ENCODE measurements at places on chromosomes 5 and 9.

GRCh38 chr5:166535641-166536040, 1755.8 kb upstream of the WWC1 start:
- DNase-seq, result no peak

- no peak for DNase-seq
Measured at GRCh38 chr9:74534841-74535240, 37.7 kb downstream of the RORB start.

DNA sequence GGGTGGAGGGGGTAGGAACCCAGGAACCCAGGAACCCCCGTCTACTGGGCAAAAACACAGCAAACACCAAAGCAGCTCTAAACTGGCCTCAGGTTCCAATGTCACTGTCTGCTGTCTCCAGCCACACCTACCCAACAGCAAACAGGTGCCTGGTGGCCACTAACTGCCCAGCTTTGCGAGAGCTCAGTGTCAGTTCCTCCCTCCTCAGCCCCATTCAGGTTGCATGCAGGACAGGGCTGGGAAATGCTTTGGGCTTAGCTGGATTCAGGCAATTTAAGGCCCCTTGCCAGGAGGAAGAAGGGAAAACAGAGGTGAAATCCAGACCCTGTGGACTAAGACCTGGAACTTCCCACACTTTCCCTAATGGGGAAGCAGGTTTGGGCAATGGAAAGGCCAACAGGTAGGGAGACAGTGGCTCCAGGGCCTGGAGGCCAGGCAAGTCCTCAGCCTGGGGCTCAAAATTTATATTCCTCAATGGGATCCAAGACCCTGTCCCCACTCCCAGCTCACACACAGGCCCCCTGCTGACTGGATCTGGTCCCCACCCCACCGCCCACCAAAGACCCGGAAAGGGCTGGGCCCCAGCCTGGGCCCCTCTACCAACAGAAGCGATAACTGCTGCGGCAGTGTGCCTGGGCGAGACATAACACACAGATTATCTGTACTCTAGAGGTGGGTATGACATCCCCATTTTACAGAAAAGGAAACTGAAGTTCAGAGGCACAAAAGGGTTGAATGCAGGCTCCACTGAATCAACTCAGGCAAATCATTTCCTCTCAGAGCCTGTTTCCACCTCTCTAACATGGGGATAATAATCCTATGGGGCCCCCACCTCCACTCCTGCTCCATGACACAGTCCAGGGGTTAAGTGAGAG, 3.5 kb downstream of the EEIG1 start:
- DNase-seq, result no peak

DNA sequence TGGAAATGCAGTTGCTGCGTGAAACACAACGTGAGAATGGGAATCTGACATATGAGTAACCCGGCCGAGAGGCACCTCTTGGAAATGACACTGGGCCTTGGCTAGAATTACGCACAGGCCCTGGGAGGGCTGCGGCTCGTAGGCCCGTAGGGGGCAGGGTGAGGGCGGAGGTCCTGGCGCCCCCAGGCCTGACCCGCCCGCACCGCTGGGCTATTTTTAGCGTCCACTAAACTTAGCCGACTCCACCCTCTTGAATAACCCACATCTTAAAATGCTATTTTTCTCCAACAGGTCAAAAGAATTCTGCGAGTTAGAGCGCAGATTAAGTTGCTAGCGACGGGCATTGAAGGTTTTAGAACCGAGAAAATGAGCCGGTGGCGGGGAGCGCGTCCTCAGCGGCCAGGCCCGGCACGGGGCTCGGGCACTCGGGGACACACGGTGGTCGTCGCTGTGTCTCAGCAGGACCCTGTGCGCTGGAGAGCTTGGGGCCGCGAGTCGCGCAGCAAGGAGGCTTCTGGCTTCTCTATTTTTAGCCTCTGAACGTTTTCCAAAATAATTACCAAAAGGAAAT, 168.5 kb downstream of the AUH start:
- DNase-seq, result peak; percentile 11

DNA sequence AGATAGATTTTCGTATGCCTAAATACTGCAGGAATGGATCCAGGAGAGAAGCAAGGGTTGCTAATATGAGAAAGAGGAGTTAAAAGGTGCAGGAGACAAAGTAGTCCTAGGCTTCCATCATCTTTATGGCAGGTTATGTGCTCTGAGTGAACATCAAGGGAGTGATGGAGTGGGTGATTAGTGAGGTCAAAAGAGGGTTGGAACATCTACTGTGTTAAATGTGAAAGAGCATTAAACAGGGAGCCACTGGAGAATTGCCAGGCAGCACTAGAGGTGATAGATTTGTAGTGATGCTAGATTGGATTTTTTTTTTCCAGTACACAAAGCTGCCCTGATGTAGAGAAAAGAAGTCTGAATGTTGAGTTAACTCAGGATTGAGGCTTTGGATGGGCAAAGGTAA, 199.3 kb downstream of the NMUR2 start:
- DNase-seq, result no peak

DNA sequence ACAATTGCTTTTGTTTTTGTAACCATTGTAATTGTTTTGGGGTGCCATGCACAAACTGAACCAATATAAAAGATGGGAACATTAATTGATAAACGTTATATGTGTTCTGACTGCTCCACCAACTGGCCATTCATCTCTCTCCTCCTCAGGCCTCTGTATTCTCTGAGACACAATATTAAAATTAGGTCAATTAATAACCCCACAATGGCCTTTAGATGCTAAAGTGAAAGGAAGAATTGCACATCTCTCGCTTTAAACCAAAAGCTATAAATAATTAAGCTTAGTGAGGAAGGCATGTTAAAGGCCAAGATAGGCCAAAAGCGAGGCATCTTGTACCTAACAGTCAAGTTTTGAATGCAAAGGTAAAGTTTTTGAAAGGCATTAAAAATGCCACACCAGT, 448.4 kb upstream of the ITGA1 start:
- no peak for DNase-seq

DNA sequence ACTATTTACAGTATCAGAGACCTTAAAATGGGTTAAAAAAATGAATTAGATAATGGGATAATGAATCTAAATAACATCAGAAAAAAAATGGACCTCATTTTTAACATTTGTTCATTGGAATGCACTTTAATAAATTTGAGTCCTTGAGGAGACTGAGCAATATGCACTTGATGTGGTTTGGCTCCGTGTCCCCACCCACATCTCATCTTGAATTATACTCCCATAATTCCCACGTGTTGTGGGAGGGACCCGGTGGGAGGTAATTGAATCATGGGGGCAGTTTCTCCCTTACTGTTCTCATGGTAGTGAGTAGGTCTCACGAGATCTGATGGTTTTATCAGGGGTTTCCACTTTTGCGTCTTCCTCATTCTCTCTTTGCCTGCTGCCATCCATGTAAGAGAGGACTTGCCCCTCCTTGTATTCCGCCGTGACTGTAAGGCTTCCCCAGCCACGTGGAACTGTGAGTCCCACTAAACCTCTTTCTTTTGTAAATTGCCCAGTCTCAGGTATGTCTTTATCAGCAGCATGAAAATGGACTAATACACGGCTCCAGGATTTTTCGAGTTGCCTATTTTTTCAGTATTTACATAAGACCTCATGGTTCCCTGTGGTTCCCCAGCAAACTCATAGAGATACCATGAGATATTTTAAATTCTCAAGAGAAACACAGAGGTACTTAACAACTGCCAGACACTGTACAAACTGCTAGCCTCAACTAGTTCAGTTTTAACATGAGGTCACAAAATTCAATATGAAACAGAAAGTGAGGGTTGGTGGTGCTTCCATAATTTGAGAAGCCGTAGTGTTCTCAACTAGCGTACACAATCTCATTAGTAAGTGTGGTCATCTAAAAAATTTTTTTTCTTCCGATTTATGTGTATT, 128.3 kb downstream of the TLE1 start:
- DNase-seq, result no peak

- no peak for DNase-seq
Measured at GRCh38 chr9:134570151-134570621, 71.4 kb upstream of the COL5A1 start.

- no peak for DNase-seq
Measured at GRCh38 chr5:82313016-82313415, 34.9 kb upstream of the RPS23 start.

DNA sequence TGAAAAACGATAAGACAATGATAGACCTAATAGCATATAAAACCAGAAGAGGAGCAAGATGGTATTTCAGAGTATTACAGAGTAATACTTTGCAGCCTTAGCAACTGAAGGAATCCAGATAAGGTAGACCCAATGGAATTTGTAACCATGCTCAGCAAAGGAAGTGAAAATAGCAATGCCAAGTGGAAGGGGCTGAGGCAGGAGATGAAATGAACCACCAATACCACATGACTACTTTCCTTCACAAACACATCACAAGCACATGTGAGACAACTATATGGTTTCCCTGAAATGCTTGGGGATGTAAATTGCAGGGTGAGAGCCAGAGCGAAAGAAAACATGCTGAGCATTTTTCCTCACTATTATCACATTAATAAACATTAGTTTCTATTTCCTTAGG, 79.8 kb upstream of the MELK start:
- peak; percentile 65 for DNase-seq

DNA sequence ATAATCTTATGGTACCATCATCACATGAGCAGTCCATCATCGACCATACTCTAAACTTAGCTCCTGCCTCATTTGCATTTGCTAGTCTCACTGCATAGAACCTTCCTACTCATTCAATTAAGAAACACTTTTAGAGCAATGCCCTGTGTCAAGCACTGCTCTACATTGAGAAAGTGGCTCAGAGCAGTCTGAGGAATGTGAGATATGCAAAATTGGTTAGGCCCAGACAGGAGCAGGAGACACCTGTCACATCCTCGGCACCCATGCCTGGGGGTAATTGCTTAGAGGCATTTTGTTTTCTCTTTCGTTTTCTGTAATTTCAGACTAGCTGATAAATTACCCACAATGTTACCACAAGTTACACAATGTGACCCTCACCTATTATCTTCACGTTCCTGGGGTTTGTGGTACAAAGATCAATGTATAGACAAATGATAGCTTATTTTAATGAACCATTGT, 4.9 kb upstream of the RARS1 start:
- DNase-seq, result peak; percentile 1

DNA sequence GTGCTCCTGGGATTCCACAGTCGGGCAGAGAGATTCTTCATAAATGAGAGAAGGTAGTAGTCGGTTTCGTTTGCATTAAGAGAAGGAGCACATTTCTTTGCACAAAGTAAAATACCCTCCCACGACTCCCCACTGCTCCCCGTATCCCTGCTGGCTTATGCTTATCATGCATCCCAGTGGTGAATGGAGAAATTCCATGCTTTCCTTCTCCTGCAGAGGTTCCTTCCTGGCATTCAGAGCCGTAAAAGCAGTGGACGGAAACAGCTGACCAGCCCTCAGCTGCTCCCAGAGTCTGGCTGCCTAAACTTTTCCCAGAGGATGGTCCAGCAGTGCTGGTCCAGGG, 93.1 kb downstream of the C9orf152 start:
- no peak for DNase-seq

DNA sequence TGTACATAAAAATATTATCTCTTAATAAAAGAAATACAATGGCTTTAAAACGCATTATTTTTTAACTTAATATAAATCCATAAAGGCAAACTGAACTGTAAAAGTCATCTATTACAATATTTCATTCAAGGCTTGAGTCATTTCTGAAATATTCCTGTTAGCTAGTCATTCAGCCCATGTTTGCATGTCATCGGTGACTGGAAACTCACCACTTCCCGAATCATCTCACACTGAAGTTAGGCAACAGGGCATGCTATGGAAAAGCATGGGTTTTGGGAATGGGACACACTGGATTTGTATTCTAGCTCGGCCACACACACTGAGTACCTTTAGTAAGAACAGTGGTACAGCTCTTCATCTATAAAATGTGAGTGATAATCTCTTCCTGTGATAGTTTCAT, 691.1 kb upstream of the C9orf72 start:
- DNase-seq, result no peak

GRCh38 chr9:135951889-135952663, 9.1 kb downstream of the UBAC1 start:
- DNase-seq, result no peak

- no peak for DNase-seq
Measured at GRCh38 chr5:79287907-79288306, 52.0 kb downstream of the JMY start.

DNA sequence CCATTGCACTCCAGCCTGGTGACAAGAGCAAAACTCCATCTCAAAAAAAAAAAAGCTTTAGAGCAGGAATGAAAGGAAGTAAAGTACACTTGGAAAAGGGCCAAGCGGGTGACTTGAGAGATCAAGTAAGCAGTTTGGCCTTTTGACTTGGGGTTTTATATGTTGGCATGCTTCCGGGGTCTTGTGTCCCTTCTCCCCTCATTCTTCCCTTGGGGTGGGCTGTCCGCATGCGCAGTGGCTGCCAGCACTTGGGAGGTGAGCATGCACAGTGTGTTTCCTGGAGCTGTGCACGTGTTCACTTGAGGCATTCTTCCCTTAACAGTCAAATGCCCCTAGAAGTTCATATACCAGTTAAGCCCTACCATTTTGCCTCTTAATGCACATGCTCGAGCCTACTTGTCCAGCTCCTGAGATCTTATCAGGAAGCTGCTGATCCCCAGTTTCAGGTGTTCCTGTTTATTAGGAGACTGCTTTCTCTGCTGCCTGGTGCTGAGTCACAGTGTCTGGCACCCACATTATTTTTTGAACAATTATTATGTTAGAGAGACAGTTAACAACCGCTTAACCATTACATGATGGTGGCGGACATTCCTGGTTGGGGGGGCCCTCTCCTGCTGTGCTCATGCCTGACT, 32.6 kb upstream of the PRRC2B start:
- DNase-seq, result no peak

GRCh38 chr9:127267793-127268525, 3.4 kb downstream of the GARNL3 start:
- DNase-seq, result no peak

GRCh38 chr9:29389421-29389820, 1816.1 kb upstream of the C9orf72 start:
- no peak for DNase-seq

DNA sequence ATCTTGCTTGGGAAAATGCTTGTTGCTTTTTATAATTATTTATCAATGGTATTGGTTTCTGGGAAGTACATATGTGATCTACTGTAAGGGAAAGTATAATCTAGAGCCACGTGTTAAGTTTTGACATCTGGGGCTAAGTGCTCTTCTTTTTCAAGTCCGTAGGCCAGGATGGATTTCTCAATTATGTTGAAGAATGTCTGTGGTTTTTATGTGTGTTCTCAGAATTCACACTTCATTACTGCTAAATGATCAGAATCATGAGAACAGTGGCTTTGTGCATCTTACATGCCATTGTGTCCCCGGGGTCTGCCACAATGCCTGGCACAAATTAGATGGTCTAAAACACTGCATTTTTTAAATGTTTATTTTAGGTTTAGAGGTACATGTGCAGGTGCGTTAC, 14.5 kb upstream of the AUH start:
- DNase-seq, result no peak

- no peak for DNase-seq
Measured at GRCh38 chr9:127924736-127925444, 5.7 kb downstream of the PIP5KL1 start.

- DNase-seq, result no peak
Measured at GRCh38 chr9:111632695-111633388, 1.7 kb downstream of the DNAJC25 start.

GRCh38 chr9:73152953-73153352, 1.3 kb downstream of the ANXA1 start:
- DNase-seq, result peak; percentile 44

Data from central memory CD4-positive, alpha-beta T cell (primary cell).